Glutamatergic neuron (in vitro differentiated cells): ENCODE measurements at places on chromosomes 12 and 14.

- peak; percentile 60 for DNase-seq
Measured at GRCh38 chr12:122880668-122881067, 15.3 kb downstream of the VPS37B start.

DNA sequence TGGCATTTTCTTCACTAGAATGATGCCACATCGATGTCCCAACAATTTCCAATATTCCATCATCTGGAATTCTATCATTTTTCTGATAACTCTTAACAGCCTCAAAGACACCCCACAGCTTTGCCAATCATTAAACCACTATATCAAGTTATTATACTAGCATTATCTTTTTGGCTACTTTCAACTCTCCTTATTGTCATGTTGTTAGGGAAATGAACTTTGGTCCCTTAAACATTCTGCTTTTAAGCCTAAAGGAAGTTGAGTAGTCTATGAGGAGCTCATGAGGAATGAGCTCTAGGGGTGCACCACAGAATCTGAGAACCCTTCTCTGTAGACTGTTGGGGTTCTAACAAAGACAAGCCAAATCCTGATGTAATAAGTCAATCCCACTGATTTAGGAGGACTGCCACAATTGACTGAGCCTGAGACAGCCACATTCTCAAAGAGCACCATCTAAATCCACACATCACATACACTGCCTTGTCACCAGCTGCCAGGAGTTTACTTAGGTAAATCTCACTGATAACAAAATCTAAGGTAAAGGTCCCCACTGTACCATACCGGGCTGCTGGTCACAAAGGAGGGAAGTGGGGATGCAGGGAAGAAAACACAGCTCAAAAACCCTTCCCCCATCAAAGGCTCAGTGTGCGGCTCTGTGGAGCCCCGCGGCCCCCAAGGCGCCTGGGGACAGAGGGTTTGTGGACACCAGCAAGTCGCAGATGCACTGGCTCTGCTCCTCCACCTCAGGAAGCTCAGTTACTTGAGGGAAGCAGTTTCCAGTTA is 58.2 kb downstream of the SETD3 start:
- DNase-seq = no peak

- no peak for DNase-seq
Measured at GRCh38 chr14:25699981-25700380, 650.0 kb upstream of the STXBP6 start.

DNA sequence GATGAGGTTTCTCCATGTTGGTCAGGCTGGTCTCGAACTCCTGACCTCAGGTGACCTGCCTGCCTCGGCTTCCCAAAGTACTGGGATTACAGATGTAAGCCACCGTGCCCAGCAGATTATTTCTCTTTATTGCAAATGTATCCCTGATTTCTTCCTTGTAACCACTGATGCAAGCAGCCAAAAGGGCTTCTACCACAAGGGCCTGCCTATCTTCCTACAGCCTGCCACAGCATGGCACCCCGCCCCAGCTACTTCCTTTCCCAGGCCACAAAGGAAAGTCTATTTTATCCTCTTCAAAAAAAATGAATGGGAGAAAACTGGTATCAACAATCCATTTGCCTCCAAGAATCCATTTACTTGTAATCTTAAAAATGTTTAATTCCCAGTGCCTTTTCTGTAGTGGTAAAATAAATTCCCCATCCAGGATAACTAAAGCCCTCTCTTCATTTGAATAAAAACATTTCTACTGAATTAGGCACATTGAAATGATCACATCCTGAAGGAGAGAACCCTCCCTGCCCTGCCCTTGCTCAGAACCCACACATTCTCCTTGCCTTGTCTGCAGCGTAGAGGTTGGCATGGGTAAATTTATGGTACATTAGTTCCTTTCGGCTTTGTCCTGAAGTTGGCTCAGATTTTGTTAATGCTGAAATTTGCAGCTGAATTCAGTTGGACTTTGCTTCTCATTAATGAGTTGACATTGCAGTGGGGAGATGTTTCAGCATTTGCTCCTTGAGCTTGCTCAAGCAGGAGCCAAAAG is 19.2 kb downstream of the GPHB5 start:
- no peak for DNase-seq

DNA sequence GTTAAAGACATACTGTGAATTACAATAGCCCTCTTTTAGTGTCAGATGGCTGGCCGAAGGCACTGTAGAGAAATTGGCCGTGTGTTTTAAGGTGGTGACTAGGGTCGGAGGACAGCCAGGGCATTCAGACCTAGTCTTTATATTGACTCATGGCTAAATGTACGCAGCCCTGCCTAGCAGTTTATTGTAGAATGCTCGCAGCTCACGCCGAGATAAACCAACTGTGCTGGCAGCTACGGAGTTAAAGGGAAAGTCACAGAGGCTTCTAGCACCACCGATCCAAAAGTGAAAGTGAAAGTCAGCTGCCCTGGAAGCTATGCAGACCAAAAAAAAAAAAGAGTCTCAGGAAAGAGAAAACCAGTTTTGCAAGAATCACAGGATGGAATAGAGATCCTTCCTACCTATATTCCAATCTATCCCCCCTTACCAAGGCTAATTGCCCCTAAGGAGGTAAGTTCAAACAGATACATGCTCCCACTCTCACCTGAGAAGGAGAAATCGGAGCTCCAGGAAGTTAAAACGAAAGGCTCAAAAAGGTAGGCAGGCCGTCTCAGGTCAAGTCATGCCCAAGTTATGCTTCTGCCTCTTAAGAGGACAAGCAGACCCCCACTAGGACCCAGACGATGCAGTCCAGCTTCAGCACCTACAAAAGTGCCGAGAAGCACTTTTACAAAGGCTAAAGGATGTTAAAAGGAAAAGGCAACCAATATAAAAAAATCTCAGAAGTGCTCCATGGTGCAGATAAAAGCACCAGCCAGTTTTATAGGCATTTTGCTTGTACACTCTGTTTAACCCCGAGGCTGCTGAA is 24.8 kb downstream of the KLRK1 start:
- no peak for DNase-seq

- DNase-seq = no peak
Measured at GRCh38 chr12:69512820-69513219, 42.6 kb downstream of the FRS2 start.

DNA sequence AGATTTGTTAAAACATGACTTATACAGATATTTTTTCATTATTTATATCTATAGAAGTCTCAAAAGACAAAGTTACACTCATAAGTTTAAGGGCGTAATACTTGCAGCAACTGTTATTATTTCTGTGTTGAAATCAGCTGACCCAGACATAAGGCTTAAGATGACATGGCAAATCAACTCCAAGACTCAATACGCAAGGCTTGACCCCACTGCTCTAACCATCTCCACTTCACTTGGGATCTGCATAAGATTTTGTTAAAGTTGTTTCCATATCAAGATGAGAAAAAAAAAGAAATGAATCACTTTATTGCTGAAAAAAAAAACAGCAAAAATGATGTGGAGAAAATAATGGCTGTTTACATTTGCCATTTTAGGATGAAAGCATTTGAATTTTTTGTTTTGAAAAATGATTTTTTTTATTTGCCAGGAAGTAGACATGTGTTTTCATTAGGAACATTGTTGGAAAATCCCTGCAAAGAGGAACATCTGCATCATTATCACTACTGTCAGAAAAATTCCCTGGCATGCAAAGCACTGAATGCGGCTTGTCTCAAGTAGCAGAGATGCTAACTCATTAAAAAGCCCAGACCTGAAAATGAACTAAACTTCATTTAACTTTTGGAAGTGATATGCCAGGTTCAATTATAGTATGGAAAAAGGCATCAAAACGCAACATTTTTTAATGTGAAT is 73.5 kb downstream of the LIN7A start:
- no peak for DNase-seq

DNA sequence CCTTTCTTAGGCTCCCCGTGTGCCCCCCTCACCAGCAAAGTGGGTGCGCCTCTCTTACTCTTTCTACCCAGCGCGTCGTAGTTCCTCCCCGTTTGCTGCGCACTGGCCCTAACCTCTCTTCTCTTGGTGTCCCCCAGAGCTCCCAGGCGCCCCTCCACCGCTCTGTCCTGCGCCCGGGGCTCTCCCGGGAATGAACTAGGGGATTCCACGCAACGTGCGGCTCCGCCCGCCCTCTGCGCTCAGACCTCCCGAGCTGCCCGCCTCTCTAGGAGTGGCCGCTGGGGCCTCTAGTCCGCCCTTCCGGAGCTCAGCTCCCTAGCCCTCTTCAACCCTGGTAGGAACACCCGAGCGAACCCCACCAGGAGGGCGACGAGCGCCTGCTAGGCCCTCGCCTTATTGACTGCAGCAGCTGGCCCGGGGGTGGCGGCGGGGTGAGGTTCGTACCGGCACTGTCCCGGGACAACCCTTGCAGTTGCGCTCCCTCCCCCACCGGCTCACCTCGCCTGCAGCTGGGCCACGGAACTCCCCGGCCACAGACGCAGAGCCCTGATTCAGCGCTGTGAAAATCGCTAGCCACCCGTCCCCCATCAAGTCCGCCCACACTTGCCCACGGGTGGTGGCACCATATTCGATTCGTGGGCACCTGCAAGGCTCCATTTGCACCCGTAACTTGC is 1.3 kb downstream of the TMEM233 start:
- DNase-seq = peak; percentile 57

GRCh38 chr12:57793920-57794319 is 11.3 kb downstream of the TSFM start:
- DNase-seq = no peak

DNA sequence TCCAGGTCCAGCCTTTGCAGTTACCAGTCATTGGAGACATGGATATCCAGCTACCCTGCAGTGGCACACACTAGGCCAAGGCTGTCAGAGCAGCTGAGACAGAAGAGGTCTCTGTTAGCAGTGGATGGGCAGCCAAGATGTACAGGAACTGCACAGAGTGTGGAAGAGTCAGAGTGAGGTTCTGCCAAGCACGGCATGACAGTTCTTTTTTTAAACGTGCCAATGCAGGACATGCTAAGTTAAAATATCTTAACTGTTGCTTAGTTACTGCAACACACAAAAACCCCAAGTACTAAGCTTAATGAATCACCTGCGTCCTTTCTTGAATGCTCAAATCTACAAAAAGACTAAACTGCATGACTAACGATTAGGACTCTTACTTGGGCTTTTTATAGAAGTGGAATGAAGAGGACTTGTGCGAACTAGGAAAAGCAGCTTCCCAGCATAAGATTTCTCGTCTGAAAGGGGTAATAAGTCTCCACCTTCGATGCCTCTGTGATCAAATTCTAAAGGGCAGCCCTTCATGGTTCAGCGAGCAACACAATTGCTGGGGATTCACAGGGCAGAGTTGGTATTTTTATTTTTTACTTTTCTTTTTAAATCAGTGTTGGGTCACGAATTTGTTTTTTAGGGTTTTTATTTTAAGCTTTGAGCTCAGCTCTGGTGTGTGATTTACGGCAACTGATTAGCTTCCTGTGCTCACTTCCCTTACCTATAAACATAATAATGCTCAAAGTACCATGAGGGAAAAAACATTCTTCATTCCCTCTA is 20.6 kb downstream of the MAPK1IP1L start:
- no peak for DNase-seq

- DNase-seq = no peak
Measured at GRCh38 chr12:116087399-116087798, 190.1 kb downstream of the MED13L start.

DNA sequence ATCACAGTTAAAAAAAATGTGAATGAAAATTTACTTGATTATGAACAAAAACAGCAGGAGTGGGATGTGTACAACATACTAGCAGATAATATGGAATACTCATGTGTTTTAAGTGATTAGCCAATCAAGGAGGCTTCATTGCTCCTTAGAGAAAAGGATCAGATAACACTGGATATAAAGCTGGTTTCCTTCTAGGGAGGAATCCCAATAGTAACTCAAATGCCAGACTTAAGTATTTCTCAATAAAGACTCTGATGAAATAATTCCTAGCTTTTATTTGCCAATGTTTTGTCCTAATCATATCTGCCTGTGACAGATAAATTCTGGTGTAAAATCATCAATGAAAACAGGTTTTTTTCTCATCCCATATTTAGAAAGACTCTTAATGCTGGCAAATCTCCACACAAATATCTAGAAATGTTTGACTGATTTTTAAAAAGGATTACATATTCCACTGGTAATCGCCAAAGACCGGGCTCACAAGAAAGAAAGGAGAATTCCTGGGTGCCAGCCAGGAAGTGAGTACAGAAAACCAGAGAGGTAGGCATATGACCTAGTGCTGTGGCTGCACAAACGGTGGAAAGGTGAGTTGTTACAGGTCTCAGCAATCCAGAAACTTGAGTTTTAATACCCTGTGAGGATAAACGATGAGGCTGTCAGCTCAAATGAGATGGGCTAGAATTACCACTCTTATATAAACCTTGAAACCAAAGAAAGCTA is 108.6 kb upstream of the TTC7B start:
- DNase-seq = no peak

GRCh38 chr12:90945070-90945649 is 9.8 kb downstream of the CCER1 start:
- DNase-seq = no peak

DNA sequence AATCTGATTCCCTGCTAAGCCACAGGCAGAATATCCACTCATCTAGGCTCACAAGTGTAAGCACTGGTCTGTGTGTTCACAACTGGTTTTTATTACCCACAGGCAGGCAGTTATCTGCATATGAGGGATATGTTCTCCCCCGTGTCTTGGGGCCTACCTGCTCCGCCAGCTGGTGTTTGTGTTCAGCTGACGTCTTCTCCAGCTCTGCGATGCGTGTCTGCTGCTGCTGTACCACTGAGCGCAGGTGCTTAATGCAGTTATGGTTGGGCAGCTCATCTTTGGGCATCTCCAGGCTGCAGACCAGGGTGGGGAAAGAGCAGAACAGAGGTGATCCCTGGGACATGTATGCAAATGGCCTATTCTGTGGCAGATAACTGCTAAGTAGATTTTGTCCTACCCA is 13.7 kb downstream of the RNF41 start:
- DNase-seq = no peak

- no peak for DNase-seq
Measured at GRCh38 chr12:111359231-111359913, 9.5 kb downstream of the PHETA1 start.

- no peak for DNase-seq
Measured at GRCh38 chr14:75322746-75323145, 44.1 kb downstream of the FOS start.

DNA sequence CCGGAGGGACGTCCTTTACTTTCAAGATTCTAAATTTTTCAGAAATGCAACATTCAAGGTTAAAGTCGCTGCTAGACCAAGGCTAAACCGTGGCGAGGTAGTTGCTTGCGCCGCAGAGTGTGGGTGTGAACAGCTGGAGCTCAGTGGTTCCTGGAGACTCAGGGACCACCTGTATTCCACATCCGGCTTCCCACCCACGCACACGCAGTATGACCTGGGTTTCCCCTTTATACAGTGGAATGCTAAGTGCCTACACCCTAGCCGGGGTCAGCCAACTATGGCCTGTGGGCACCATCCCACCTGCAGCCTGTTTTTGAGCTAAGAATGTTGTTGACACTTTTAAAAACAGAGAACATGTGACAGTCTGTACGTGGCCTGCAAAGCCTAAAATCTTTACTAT is 42.9 kb upstream of the TESC start:
- no peak for DNase-seq

GRCh38 chr14:102497998-102498677 is 11.4 kb downstream of the ANKRD9 start:
- DNase-seq = peak; percentile 62

- no peak for DNase-seq
Measured at GRCh38 chr12:76766161-76766560, 2.2 kb downstream of the ZDHHC17 start.
